ENCODE measurements at places on chromosomes 5 and 9.

- no peak for DNase-seq
Measured at GRCh38 chr5:126752081-126752785, 24.7 kb upstream of the LMNB1 start.

DNA sequence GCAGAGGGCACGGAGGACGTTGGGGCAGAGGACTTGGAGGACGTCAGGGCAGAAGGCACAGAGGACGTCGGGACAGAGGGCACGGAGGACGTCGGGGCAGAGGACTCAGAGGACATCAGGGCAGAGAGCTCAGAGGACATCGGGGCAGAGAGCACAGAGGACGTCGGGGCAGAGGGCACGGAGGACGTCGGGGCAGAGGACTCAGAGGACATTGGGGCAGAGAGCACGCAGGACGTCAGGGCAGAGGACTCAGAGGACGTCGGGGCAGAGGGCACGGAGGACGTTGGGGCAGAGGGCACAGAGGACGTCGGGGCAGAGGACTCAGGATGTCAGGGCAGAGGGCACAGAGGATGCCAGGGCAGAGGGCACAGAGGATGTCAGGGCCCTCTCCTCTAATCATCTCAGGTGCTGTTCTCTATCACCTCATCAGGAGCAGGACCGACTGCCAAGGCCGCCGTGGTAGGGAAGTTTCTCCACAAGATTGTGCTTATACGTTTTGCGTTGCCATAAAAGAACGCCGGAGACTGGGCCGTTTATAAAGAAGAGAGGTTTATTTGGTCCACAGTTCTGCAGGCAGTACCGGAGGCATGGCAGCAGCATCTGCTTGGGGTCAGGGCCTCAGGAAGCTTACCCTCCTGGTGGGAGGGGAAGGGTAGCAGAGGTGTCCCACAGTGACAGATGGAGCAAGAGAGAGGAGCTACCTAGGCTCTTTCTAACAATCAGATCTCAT lies 29.4 kb upstream of the ADAMTS2 start:
- no peak for DNase-seq

DNA sequence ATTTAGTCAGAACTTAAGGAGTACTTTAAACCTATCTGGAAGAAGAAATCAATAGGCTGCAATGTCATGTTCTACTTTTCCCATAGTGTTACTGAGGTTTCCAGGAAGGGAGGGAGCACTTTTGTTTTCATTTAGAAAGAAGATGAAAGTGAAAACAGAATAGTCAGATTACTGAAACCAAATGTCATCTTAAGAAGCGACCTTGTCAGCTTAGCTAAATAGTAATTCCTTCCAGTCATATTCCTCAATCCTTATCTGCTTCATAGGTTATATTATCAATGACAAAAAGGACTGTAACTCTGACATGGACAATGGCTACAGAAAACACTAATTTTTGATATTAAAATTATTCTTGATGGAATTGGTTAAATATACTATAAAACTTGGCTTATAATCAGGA lies 27.7 kb downstream of the SAR1B start:
- DNase-seq = no peak

DNA sequence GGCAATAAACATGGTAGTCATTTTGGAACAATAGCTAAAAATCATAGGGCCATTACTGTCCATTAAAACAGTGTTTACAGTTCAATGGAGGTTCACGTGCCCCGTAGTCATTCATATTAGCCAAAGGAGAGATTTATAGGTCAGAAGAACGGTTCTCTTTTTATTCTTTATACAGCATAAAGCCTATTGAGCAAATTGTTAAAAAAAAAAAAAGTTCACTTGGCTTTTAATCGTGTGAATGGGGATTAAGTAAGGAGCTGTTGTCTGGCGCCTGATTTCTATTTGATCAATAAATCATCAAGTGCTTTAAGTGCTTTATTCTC lies 69.1 kb upstream of the TBCA start:
- DNase-seq = no peak

- DNase-seq = no peak
Measured at GRCh38 chr5:160537116-160537515, 115.5 kb downstream of the PTTG1 start.

GRCh38 chr5:101206534-101206933 lies 303.5 kb upstream of the ST8SIA4 start:
- DNase-seq = no peak

- DNase-seq = peak; percentile 60
Measured at GRCh38 chr5:131957721-131958441, 12.4 kb upstream of the MEIKIN start.

GRCh38 chr5:5593391-5593790 lies 170.9 kb downstream of the ICE1 start:
- no peak for DNase-seq

DNA sequence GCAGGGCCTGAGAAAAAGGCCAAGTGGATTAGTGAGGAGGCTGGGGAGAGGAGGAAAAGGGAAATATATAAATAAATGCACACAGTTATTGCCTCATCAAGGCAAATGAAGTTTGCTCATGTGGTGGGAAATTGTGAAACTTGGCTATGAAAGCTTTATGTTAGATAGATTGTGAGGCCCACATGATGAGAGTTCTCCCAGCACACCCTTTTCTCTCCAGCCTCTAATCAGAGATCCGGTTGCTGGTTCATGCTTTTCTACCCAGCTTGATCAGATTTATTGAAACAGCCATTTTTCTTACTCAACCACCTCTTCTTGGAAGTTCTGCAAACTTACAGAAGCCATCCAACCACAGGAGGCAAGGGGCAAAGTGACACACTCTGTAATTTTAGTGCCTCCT lies 125.8 kb upstream of the KLF4 start:
- DNase-seq = no peak

GRCh38 chr5:83563631-83564030 lies 92.1 kb downstream of the VCAN start:
- DNase-seq = no peak

- no peak for DNase-seq
Measured at GRCh38 chr5:73218552-73219171, 45.7 kb downstream of the TMEM174 start.

DNA sequence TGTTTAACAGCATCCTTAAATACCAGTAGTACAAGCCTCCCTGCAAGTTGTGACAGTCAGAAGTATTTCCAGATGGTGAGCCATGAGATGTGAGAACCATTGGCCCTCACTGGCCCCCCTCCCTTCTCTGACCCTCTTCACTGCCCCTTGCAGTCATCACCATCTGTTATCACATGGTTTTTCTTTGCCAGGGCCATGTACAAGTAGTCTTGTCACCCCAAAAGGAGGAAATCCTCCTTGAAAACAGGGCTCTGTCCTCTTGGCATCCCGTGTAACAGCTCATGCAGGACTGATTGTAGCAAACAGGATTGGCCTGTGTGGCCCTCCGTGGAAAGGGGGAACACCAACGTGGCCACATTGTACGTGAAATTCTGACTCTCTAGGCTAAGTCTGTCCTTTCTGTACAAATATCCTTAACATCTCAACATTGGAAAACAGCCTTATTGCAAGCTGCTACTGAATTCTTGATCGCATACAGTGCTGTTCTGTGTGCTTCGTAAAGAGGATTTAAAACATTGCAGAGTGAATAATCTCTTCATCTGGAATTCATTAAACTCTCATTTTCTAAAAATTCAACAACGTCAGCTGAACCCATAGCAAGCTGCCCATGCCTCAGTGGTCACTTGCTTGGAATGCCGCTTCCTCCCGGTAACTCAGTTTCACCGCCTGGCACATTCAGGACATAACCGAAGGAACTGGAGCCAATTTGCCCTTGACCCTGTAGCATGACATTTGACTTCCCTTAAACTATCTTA lies 171.7 kb downstream of the ATPSCKMT start:
- no peak for DNase-seq

GRCh38 chr9:123868002-123868401 lies 61.9 kb downstream of the DENND1A start:
- no peak for DNase-seq

GRCh38 chr5:132417010-132417439 lies 47.5 kb downstream of the SLC22A5 start:
- no peak for DNase-seq

DNA sequence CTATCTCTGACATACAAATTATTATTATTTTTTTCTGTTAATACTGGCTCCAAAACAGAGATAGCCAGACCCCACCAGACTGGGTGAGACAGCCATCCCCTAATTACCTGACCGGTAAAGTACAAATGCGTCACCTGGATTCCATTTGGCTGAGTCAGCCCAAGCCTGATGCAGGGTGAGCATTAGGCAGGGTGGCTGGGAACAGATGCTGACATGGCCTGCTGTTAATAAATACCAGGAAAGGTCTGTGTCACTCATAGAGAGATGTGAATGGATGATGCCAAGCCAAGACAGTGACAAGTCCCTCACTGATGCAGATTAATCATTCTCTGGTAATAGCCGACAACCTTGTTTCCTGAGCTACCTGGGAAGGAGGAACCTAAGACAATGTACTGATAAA lies 183.5 kb downstream of the TRIM32 start:
- DNase-seq = no peak
